ENCODE measurements at places on chromosomes 2 and 18.

- no peak for DNase-seq
These were observed 290.9 kb upstream of the HDAC4 start for GRCh38 chr2:239691720-239692119.

DNA sequence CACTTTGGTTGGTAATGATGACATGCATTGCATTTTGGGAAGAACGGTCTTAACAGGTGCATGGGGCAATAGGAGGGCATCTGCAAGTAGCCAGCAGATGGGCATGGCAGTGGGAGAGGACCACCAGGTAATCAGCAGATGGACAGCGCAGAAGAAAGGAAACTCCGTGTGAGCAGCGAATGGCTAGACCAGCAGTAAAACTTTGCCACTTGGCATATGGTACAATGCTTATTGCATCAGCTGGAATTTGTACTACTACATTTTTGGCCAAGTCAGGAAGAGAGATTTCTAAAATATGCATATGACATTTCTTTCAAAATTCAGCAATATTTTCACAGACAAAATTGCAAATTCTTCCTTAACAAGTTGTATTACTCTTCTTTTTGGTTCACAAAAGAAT lies 768.5 kb downstream of the LRP1B start:
- DNase-seq, result no peak

DNA sequence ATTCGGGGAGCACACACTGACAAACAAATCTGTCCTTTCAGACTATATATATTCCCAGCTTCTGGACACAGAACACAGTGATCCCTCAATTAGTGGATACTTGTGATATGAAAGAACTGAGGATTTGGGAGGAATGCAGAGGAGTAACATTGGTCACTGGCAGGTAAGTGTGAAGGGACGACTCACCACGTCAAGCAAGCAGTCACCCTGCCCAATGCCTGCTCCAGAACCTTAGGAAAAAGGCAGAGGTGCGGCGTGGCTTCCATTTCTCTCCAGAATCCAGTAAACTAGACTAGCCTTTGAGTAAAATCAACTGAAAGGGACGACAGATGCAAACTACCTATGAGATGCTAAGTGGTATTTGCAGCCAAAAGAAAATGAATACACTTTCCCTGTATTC lies 1.1 kb downstream of the CCDC93 start:
- DNase-seq, result no peak

GRCh38 chr18:47788621-47789020 lies 141.8 kb downstream of the SMAD2 start:
- no peak for DNase-seq

DNA sequence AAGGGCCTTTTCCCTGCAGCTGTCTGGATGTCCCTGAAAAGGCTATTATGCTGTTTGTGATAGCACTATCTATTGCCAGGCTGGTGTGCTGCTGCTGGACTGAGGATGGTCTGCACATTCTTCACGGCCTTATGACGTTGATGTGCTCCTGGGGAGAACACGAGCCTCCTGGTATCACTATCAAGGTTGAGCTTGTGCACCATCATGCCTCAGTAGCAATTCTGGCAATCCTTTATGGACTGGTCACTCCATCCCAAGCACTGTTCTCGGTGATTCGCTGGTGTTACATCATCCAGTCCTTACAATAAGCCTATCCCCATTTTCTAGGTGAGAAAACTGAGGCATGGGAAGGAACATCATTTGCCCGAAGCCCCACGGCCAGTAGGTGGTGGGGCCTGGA lies 18.2 kb upstream of the CCBE1 start:
- DNase-seq, result no peak

DNA sequence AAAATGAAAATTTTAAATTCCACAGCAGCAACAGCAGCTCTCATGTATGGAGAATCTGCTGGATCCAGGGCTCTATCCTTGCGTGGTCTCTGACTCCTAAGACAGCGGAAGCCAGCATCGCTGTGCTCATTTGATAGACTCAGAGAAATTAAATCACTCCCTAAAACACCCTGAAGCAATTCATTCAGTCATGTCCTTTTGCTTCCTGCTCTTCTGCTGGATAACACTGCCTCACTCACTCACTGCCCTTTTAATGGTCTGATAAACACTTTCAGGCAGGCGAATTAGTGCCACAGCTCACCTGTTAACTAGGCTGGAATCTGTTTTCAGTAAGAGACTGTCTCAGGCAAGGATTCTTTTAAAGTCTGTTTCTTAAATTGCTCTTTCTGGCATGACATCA lies 10.0 kb downstream of the WIPF1 start:
- no peak for DNase-seq

GRCh38 chr2:169415233-169415748 lies 53.0 kb upstream of the LRP2 start:
- DNase-seq, result no peak

DNA sequence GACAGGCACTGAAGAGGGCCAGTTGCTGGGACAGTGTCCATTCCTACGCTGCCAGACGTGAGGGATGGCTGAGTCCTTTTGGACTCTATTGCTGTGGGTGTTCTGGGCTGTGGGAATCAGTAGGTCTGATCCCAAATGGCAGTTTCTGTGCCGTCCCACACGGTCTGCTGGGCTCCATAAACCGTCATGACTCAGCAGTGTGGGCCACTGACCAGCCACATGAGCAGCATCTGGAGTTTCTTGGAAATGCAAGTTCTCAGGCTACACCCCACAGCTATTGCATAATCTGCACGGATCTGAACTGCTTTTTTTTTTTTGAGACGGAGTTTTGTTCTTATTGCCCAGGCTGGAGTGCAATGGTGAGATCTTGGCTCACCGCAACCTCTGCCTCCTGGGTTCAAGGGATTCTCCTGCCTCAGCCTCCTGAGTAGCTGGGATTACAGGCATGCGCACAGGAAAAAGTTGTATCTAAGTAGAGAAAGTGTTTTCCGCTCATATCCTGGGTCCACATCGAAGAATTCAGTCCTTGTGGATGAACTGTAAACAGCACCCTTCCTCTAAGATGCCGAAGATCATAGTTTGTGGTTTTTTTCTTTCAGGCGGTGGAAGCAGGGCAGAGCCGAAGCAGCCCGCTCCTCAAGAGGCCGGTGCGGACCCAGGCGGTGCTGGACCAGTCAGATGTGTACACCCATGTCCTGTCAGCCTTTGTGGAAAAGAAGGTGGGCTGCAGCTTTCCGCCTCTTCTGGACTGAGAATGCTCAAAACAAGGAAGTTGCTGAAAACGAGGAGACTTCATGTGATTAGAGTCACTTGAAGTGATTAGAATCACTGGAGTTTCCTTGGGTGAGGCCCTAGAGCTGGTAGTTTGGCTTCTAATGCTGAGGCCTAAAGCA lies 25.5 kb downstream of the RMC1 start:
- DNase-seq, result no peak

DNA sequence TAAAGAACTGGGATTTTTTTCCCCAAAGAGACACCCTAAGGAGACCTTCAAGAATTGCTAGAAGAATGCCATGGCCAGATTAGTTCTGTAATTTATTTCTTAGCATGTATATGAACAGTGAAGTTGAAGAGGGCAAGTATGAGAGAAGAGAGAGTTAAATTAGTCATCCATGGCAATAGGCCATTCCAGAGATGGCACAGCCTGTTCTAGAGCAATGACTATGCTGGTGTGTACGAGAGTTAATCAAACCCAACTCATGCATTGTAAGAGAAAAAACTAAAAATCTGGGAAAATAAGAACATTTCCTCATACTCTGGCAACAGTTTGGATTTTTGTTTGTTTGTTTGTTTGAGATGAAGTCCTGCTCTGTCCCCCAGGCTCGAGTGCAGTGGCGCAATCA lies 112.1 kb upstream of the PIK3C3 start:
- no peak for DNase-seq

DNA sequence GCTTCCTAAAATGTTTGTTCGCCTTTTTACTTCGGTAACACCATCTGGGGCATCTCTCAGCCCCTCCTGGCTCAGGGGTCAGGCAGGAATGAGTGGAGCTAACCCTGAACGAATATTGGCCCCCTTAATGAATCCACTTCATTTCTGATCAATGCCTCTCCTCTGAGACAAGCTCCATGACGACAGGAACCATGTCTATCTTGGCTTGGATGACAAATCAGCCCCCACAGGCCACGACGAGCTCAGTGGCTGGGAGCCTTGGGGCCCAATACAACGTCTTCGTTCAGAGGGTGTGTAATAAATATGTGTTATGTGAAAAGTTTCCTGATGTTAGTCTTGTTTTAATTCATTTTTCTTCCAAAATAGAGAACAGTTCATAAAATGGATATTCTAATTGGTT lies 133.0 kb downstream of the COL6A3 start:
- no peak for DNase-seq

Data from effector CD4-positive, alpha-beta T cell (primary cell).